MV-4-11 (cell line): ENCODE measurements at places on chromosomes 1 and 21.

DNA sequence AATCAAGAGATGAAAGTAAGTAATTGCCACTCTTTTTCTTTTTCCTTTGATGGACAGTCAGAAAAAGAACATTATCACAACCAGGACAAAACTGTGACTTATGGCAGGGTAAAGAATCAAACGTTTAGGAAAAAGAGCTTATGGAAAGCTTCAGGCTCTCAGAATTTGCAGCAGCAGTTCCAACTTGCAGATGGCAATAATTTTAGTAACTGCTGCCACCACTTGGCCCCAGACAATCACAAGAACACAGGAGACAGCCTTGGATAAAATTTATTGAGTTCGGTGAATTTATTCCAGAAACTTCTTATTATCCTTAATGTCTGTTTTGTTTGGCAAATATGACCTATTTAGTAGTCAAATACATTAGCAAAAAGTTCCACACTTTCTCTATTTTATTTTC, 804.4 kb downstream of the BRINP3 start:
- no peak for DNase-seq

- peak; percentile 29 for DNase-seq
These were observed 8.3 kb upstream of the C8B start for GRCh38 chr1:56973923-56974742.

- peak; percentile 24 for DNase-seq
These were observed 49.5 kb upstream of the S1PR1 start for GRCh38 chr1:101187297-101187696.

GRCh38 chr1:117007719-117008013, 6.1 kb downstream of the CD101 start:
- no peak for DNase-seq

DNA sequence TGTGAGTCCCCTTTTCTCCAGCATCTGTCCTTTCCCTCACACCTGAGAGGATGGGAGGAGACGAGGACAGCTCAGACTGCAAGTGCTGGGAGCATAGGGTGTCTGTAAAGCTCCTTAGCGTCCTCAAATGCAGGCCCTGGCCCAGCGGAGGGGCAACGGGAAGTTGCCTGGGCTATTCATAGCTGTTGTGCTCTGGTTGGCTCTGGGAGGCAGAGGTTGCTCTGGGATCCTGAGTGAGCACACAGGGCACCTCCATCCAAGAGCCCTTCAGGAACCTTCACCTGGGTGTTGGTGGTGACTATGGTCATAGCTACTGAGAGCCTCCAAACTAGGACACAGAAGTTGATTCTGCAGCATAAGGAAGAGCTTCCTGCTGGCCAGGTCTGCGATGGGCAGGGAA, 2.6 kb downstream of the PADI1 start:
- DNase-seq = peak; percentile 36

GRCh38 chr21:37552496-37553029, 186.0 kb downstream of the DYRK1A start:
- no peak for DNase-seq

- no peak for DNase-seq
These were observed 30.6 kb downstream of the AJAP1 start for GRCh38 chr1:4684864-4685522.

GRCh38 chr1:226223157-226223785, at the start of gene MIXL1:
Gene MIXL1, plus strand, starts transcription at chr1:226223664. Its CDS starts 18 bp downstream, at chr1:226223682.
- DNase-seq = no peak

DNA sequence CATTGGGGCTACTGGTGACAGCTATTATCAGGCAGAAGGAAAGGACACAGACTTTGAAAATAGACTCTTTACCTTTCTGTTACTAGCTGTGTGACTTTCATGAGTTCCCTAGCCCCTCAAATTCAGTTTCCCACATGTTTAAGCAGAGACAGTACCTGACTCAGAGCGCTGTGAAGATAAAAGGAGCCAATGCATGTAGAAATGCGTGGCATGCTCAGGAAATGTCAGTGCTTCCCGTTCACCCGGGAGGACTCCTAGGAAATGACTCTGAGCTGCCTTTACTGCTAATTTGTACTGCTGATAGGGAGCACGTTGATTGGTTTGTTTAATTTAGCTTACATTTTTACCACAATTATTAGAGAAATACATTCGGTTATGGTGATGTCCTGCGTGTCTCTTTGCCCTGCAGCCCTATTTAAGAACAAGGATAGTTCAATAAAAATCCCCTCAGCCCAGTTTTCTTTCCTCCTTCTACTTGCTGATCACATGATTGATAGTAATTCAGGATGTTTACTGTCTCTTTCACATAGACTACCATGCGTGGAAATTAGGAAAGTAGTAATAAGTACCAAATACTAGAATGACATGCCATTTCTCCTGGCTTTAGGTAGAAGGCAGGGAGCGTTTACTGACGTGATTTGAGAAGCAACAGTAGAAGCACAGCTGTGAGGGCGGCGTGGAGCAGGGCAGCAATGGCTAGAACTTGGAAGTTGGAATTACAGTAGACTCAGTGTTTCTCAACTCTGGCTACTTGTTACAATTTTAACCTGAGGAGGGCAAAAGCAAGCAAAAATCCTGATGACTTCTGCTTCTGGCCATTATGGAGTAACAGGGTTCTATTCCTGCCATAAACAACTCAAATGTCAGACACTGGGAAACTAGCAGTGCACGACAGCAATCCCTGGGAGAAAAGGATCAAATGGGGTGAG, 15.9 kb downstream of the PDIK1L start:
- DNase-seq = no peak

DNA sequence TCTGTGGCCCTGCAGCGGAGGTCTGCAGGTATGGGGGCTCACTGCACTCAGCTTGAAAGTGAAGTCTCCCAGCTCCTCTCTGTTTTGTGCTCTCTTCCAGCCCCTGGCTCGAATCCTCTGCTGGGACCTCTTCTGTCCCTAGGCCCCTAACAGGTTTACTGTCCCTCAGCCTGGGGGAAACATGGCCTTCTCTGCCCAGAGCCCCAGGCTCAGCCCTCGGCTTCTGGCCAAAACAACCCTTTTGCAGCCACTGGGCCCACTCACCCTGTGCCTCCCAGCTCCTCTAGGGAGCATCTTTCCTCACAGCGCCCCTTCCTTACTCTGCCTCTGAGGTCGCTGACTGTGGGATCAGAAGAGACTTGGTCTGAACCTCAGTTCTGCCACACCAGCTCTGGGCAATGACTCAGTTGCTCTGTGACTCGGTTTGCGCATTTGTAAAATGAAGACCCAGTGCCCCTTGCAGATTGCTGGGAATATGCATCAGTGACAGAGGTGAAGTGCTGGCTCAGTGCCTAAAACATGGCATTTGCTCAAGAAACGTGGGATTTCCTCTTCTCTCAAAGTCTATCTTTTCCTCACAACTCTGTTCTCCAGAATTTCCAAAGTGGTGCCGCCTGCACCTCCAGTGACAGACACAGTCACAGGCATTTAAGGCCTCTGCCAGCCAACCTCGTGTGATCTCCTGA, 26.5 kb upstream of the TENT5C start:
- no peak for DNase-seq

DNA sequence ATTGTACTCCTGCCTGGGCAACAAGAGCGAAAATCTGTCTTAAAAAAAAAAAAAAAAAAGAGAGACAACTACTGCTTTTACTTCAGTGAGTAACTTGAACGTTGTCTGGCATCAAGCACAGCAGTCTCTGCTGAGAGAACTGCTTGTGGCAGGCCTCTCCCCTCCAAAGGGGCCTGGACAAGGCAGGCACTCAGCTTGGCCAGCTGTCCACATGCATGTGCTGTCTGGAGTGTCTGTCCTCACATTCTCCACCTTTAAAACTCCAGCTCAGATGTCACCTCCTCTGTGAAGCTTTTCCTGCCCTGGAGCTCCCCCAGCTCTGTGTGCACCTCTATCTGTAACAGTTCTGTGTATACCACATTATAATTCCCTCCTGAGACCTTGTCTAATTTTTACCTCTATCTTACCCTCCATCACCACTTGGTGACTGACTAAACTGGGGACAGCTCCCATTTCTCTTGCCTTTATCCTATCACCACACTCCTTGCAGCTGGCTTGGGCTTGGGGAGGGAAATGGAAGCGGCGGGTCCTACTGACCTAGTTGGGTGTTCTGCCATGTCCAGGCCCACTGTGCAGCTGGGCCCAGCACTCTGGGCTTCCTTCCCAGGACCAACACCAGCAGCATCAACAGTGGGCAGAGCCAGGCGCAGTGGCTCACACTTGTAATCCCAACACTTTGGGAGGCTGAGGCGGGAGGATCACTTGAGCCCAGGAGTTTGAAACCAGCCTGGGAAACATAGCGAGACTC, 71.4 kb upstream of the ARTN start:
- no peak for DNase-seq

DNA sequence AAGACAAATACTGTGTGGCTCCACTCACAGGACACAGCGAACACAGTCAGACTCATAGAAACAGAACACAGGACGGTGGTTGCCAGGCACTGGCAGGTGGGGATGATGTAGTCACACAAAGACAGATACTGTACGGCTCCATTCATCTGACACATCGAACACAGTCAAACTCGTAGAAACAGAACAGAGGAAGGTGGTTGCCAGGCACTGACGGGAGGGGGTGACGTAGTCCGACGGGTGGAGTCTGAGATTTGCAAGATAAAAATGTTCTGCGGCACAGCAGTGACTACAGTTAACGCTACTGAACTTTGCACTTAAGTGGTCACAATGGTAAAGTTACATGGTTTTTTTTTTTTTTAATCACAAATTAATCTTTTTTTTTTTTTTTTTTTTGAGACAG, 18.7 kb downstream of the C21orf58 start:
- no peak for DNase-seq

GRCh38 chr1:28602536-28603439, 10.7 kb downstream of the RAB42 start:
- DNase-seq = peak; percentile 53

GRCh38 chr1:70427976-70428375, 16.9 kb downstream of the CTH start:
- no peak for DNase-seq

DNA sequence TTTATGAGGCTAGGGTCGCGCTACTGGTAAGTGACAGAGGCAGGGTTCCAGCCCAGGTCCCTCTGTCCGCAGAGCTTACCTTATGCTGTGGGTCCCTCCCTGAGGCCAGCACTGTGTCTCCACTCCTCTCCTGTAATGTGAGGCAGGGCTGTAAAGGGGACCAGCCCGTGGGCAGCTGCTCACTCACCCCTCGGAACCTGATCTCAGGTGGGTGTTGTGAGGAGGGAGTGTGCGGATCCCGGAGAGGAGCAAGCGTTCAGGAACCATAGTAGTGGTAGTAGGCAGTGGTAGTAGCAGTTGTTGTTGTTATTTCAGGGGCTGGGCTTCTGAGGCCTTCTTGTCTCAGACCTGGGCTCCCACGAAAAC, 1.7 kb downstream of the ZC3H12A start:
- no peak for DNase-seq

- DNase-seq = no peak
These were observed 52.1 kb upstream of the SEC16B start for GRCh38 chr1:178021950-178022349.

GRCh38 chr1:17016317-17016661, 4.6 kb upstream of the ATP13A2 start:
- no peak for DNase-seq

DNA sequence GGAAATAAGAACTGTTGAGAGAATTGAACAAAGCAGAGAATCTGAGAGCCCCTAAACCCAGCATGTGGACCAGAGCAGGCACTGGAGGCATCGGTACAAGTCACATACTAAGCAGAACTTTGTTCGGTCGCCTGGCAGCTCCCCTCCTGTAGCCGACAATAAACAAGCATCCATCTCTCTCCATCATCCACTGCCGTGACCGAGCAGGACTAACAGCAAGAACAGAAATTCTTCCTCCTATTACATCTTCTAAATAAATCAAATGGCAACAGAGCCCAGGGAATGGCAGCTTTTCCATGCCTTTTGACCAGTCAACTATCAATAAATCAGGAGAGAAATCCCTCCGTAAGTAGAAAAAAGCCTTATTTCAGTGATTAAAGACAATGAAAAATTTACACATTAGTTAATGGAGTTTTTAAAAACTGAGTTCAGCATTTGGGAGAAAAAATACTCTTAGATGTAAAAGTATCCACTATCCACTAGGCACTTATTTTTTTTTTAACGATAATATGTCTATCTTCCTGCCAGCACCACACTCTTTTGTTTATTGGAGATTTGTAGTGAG, 36.5 kb downstream of the PTPN14 start:
- no peak for DNase-seq

- DNase-seq = peak; percentile 74
These were observed 54.2 kb upstream of the EEIG2 start for GRCh38 chr1:108505763-108506070.

GRCh38 chr1:19156676-19157075, 53.4 kb downstream of the UBR4 start:
- peak; percentile 29 for DNase-seq

DNA sequence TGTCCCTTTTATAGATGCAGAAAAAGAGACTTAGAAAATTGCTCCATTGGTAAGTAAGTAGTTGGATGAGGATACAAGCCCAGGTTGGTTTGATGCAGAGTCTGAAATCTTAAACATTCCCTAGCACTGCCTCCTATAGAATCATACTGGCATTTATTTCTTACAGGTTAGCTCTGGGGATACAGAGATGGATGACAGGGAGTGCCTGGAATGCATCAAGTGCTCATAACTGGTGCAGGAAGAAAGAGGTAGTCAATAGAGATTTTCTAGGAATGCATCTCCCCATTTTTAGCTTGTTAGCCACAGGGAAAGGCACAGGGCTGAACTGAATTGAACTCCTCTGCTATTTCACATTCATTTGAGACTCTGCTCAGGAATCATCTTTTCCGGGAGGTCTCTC, 269.0 kb upstream of the USP24 start:
- no peak for DNase-seq

DNA sequence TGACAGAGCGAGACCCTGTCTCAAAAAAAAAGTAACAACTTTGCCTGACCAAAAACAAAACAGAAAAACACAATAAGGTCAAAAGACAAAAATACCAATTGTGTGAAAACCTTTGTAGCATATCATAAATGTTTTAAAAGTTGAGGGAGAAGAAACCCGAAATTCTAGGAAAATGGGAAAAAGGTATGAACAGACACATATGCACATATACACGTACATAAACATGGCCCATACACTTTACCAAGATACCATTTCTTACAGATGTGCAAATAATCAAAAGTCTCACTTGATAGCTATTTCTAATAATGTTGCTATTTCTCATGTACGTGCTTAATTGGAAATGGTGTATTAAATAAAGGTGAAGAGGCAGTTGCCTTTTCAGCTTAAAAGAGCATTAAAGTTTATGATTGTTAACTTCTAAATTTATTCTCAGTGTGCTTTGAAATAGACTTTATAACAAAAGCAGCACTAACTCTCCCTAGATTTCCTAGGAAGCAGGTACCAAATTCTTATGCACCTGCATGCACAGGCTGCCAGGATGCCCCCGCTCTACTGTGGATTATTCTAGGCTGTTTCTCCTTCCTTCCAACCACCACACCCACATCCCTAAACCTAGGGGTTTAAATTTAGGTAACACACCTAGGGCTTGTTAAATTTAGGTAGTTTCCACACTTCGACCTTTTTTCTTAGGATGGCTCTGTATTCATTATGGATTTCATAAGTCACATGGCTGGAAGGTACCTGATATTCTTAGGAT, 33.8 kb downstream of the ADARB1 start:
- no peak for DNase-seq

GRCh38 chr1:232239998-232240397, 389.9 kb downstream of the SIPA1L2 start:
- DNase-seq = no peak

- DNase-seq = no peak
These were observed 52.6 kb upstream of the TRAPPC10 start for GRCh38 chr21:43959231-43960116.

- DNase-seq = no peak
These were observed 35.4 kb downstream of the PRDM2 start for GRCh38 chr1:13735168-13735930.

GRCh38 chr1:240496356-240496755, 115.6 kb downstream of the GREM2 start:
- DNase-seq = no peak

GRCh38 chr1:86448670-86449069, 20.1 kb upstream of the CLCA1 start:
- DNase-seq = no peak
